ENCODE measurements at places on chromosomes 7 and 10. TPM values are rescaled to one million over a fixed set of nuclear protein-coding genes. Genes with fewer than 3 reads are reported as not detected.

DNA sequence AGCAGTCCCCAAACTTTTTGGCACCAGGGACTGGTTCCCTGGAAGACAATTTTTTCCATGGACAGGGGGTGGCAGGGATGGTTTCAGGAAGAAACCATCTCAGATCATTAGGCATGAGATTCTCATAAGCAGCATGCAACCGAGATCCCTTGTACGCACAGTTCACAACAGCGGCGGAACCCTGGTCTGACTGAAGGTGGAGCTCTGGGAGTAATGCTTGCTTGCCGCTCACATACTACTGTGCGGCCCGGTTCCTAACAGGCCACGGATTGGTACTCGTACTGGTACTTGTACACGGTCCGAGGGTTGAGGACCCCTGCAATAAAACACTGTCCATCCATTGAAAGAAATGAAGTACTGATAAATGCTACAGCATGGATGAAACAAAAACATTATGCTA lies 32.8 kb downstream of the MKRN1 start:
- no peak for DNase-seq

Gene LAMB1
- total RNA-seq = 31.4 TPM

- no peak for DNase-seq
These were observed 19.2 kb upstream of the DRGX start for GRCh38 chr10:49415109-49415508.

DNA sequence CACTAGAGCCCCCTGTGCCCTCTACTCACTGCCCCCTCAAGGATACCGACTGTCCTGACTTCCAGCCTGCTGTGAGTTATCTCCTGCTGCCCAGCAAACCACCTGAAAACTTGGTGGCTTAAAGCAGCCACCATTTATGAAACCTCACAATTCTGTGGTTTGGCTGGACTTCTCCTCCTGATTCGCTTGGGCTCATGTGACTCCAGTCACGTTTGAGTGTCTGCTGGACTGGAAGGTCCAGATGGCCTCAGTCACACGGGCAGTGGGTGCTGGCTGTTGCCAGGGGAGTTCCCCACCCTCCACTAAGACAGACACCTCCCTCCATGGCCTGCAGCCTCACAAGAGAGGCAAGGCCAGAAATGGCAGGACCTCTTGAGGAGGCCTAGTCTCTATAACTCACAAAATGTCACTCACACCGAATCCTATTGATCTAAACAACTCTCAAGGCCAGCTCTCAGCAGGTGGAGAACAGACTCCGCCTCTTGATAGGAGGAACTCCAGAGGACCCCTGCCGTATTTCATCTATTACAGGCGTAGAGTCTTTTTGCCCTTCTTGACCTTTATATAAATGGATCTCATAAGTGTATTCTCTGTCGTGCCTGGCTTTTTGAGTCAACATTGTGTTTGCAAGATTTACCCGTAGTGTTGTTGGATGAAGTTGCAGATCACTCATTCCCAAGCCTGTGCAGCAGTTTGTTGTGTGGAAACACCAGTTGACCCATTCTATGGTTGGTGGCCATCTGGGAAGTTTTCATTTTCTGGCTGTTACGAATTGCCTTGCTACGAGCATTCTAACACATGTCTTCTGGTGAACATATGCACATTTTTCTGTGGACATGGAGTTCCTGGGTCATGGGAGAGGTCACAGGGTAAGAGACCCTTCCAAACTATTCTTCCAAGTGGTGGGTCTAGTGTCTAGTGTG lies 48.3 kb downstream of the ZMIZ1 start:
- DNase-seq = no peak

Gene HDAC9
- total RNA-seq = 175 TPM

DNA sequence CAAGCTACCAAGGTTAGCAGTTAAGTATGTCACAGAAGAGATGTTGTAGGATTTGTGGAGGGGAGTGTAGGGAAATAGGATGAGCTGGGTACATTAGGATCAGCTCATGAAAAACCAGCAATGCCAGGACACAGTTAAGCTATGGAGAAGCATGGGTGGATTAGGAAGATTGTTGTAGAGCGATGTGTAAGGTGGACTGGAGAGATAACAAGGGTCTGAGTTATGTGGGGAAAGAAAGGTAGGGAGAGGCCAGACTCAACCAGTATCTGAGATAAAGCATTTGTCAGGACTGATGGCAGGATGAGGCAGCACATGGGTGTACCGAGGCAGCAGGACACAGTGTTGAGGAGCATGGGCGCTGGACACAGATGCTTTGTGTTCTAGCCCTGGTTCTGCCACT lies 85.4 kb upstream of the PRR15 start:
- no peak for DNase-seq

- no peak for DNase-seq
These were observed 161.8 kb downstream of the NRF1 start for GRCh38 chr7:129773328-129773731.

Gene TMEM140
- 0.62 TPM for total RNA-seq

GRCh38 chr7:47884675-47885074 lies 63.6 kb downstream of the PKD1L1 start:
- no peak for DNase-seq

DNA sequence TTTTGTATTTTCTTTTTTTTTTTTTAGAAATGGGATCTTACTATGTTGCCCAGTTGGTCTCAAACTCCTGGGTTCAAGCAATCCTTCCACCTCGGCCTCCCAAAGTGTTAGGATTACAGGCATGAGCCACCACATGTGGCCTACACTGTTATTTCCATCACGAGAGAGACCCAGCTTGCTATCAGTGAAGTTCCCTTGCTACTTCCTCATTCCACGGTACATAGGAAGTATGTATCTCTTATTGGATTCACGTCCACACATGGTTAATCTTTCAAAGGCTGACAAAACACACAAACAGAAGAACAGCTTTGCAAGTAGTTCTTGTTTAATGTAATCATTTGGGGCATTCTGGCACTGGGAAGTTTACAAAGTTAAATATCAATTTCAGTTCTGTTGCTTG lies 50.9 kb downstream of the DCLRE1A start:
- DNase-seq = no peak

- no peak for DNase-seq
These were observed 337.8 kb downstream of the ELMO1 start for GRCh38 chr7:37110660-37111424.

GRCh38 chr7:136389933-136390332 lies 412.8 kb upstream of the MTPN start:
- DNase-seq = no peak

- peak; percentile 37 for DNase-seq
These were observed 170.7 kb downstream of the HDAC9 start for GRCh38 chr7:18666107-18666728.

DNA sequence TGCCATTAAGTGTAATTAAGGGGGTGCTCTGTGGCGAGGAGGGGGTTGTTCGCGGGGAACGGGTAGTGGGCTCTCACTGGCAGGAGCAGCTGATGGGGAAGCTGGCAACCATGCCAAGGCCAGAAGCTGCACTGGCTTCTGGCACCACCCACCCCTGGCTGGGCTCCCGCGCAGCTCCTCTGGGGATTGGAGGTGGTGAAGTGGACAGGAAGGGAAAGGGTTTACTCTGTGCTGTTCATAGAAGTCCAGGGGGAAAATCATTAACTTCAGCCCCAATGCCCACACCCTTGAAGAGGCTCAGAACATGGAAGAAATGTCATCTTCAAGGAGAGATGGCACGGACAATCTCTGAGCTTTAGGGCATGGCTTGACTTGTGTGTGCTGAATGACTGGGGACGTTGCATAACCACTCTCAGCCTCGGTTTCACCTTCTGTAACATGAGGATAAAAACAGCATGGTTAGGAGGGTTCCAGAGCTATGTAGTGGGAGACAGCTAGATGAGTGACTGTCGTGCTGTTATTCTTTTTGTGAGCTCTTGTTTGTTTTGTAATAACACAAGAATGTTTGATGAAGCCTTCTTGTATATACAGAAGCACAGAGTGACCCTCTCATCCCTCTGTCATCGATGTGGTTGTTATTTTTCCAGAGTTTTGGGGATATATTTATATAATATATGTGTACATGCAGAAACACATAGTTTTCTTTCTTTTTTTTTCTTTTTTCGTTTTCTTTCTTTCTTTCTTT lies 29.9 kb downstream of the KAZALD1 start:
- DNase-seq = no peak

GRCh38 chr7:52423251-52423650 lies 612.2 kb upstream of the POM121L12 start:
- no peak for DNase-seq

DNA sequence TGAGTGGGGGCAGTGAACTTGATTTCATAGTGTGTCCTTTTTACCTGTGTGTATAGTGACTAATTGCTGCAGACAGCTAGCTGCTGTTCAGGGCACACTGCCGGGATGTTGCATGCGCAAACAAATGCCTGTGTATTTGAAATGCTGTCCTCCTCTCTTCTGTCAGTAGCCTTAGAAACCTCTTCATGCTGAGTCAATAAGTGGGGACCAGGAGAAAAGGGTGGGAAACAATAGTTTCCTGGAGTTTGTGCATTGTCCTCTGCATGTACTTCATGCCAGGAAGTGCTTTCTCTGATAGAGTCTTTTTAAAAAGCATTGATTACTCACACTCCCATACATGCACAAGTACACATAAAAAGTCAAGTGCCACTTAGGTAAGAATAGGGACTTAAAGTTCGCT lies 1183.7 kb upstream of the CELF2 start:
- DNase-seq = no peak

Gene STX1A
- total RNA-seq = 49.8 TPM

DNA sequence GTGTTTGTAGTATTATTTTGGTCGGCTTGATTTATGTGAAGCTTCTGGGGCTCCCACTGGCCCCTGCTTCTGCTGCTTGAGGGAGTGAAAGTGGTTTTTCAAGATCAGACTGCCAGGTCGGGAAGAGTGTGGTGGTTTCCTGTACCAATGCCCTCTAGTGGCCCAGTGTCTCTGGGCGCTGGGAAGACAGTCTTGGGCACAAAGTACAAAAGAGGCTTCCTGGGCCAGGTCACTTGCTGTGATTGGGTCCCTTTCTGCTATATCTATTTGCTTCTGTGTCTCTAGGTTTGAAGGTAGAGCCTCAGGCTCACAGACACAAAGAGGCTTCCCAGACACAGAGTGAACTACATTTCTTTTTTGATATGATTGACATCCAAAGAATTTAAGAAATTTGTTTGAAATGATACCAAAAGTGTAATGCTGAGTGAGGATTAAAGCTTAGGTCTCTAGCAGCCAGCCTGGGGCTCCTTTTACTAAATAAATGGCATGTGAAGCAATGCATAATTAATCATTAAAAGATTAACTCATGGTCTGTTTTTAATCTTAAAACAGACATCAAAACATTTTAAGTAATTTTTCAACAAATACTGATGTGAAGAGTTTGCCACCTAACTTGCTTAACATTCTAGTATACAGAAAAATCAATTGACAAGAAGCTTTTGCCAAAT lies 36.3 kb downstream of the ABCB1 start:
- DNase-seq = no peak

Gene MRC1
- total RNA-seq = 4.5 TPM

- no peak for DNase-seq
These were observed 24.6 kb upstream of the WNT2 start for GRCh38 chr7:117347480-117347879.

GRCh38 chr7:50153148-50153547 lies 60.1 kb upstream of the ZPBP start:
- no peak for DNase-seq
